ENCODE measurements at places on chromosomes 2 and 18.

- no peak for DNase-seq
Measured at GRCh38 chr2:106353676-106354075, 114.5 kb downstream of the RGPD3 start.

DNA sequence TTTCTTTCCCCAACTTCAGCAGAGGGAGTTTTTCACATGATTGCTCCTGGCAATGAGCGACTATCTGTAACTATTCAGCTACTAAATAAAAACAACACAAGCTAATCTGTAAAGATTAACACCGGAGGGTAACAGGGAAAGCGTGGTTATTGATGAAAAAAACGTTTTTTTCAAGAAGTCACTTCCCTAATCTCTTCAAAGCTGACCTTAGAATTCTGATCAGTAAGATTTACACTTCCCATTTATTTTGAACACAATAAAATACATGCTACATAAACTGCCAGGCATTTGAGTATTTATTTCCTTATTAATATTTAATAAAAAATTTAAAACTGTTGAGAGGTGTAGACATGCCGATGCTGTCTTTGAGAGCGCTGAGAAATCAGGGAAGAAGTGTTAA lies 207.4 kb upstream of the HDAC4 start:
- DNase-seq = no peak

DNA sequence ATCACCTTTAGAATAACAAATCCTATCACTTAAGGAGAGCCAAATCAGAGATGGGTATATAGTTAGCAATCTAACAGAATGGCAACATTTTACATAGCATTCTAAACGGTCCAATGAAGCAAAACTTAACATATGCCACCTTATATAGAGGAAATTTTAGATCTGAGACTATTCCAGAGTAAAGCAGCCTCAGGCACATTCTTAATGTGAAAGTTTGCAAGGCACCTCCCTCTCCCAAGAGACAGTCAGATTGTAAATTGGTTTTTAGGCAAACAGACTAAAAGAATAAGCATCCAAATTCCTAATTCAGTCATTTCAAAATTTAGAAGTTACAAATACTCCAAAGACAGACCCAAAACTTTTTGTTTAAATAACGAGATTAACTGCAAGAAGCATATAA lies 292.9 kb downstream of the STK39 start:
- DNase-seq = no peak

- DNase-seq = no peak
Measured at GRCh38 chr2:169978402-169979017, 151.3 kb downstream of the UBR3 start.

GRCh38 chr2:11458753-11459152 lies 7.2 kb downstream of the E2F6 start:
- DNase-seq = no peak

GRCh38 chr2:53636596-53636995 lies 131.0 kb upstream of the CHAC2 start:
- no peak for DNase-seq

Measured in NCI-H187 treated with DMSO at 0.1 percent for 48 hours (cell line).